OCI-M1 (cell line): ENCODE measurements at places on chromosomes 3 and 15.
A peak's percentile ranks its signal among the peaks of the same experiment; 100 is the strongest.

DNA sequence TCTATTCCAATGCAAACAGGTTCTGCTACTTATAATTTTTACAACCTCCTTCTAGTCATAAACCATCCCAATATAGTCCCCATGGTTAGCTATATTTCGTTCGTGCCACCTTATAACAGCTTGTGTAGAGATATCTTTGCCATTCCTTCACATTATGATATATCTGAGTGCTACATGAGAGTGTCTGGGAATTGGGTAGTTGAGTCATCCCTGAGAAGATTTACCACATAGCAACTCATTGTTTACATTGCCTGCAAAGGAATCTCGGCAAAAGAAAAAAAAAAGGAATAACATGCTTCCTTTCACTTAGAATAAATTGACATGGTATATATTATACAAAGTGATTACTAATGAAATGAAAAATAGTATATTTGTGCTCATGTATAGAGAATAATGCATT, 86.0 kb upstream of the VGLL3 start:
- no peak for DNase-seq

DNA sequence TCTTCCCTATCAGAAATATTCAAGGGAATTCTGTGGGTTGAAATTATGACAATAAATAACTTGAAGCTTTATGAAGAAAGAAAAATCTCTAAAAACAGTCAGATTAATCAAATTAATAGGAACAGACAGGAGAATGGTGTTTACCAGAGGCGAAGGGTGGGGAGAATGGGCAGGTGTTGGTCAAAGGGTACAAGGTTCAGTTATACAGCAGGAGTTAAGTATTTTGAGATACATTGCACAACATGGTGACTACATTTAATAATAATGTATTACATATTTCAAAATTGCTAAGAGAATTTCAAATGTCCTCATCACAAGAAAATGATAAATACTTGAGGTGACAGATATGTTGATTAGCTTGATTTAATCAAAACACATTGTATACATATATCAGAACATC, 18.6 kb downstream of the SPCS1 start:
- no peak for DNase-seq

- peak; percentile 50 for DNase-seq
Observed at GRCh38 chr3:152258448-152259393, 10.0 kb upstream of the MBNL1 start.

DNA sequence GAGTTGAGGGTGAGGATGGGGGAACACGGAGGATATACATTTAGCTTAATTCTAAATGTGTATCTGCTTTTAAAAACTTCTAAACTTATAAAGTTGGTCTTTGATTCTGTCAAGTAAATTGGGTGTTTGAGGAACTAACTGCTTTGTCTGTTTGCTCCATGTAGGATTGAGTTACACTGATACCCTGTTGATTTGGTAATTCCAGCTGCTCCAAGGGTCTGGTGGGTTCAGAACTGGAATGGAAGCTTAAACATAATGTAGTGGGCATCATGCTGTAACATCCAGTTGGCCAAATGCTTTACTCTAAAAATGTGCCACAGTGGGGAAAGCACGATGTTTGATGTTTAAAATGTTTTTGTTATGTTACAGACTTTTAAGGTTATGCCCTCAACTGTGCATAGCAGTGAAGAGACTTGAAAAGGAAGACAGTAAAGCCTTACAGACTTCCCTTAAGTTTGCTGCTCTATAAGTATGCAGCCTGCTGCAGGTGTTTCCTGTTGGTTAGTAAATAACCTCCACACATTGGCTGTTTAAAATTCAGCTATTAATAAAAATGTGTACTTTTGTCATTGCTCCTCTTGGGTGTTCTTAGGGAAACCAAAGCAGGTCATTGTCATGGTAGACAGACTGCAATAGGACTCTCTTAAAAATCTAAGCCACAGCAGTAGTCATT, 5.9 kb upstream of the EDEM1 start:
- DNase-seq, result no peak

DNA sequence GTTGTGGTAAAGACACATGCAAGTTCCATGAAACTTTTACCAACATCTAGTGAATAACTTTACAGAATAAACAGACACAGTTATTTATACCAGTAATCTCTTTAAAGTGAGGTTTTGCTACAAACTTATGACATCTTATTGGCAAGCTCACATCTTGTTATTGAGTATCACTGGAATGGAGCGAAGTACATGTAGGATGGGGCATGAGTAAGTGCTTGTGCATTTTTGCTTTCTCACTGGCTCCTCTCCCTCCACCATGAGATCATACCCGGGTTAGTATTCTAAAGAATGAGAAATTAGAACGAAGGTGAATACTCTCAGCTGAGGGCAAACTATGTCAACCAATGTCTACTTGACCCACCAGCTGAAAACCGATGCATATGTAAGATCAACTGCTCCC, 193.3 kb upstream of the ZNF717 start:
- no peak for DNase-seq

DNA sequence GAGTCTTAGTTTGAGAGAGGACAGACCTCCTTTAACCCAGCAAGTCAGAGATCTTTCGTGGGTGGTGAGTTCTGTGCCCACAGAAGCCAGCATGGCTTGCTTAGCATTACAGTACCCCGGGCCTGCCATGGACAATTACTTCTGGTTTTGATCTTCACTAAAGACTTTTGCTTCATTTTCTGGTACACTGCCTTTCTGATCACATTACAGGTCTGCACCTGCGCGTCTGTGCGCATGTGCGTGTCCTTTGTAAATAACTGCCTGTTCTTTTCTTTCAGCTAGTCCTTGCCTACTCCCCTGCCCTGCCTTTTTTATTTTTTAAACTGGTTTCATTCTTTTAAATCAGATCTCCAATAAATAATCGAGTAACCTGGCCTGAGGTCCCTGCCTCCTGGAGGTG, 57.1 kb upstream of the CMTM8 start:
- DNase-seq, result no peak

- DNase-seq, result no peak
Observed at GRCh38 chr15:78640527-78641101, 396 bp downstream of the CHRNB4 start.
